ENCODE measurements at places on chromosomes 2 and 18.

GRCh38 chr18:51390702-51391101, 193.2 kb upstream of the MEX3C start:
- DNase-seq: peak; percentile 58

DNA sequence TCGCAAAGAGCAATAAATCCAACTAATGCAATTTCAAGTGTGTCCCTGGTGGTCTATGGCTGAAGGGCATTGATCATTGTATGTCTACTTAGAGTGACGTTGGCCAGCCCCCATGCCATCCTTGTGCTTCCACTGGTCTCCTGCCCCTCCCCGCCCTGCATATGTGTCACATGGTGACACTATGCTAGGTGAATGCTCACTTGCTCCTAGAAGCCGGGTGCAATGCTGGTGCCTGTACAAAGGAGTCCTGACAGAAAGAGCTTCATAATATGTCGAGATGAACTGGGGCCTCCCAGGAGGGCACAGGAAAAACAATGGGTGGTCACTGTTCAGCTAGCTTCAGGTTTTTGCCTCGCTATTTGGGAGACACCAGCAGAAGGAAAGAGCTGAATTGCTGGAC, 5.9 kb upstream of the TRABD2A start:
- no peak for DNase-seq

- DNase-seq: peak; percentile 70
These were observed 1267.1 kb downstream of the LRP1B start for GRCh38 chr2:140863713-140864112.

DNA sequence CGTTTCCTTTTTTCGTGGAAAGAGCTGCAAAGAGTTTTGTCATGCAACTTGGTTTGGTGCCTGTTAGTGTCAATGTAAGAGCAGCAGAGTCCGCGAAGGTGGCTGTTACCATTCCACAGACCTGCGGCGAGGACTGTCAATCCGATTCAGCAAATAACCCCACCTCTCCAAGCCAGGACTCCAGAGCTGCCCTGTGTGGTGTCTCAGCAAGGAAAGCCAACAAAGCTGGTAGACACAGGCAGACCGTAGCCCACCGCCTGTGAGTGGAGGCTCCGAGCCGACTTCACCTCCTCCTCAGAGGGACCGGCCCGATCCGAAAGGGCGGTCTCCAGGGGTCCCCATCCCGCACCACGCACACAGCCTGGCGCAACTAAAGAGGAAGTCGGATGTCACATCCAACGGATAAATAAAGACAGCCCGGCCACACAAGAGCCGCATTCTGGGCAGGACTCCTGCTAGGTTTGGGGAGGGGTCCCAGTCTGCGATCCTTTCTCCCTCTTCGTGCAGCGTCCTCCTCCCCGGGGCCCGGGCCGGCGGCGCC, 819 bp downstream of the ANKRD44 start:
- no peak for DNase-seq

DNA sequence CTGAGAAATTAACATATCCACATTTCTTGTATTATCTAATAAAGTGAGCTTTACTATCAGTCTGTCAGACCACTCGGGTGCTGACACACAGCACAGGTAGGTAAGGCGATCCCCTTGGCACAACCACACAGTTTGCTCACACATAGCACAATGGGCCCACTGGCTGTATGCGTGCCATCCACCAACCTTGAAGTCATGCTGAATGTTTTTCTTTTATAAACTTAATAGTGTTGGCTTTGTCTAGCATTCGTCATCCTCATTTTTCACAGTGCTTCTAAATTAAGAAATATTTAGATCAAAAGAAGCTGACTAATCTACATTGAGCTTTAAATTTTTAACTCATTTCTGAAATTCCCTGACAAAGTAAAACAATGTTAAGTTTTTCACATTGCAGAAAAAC, 50.0 kb upstream of the PAPOLG start:
- DNase-seq: peak; percentile 70

DNA sequence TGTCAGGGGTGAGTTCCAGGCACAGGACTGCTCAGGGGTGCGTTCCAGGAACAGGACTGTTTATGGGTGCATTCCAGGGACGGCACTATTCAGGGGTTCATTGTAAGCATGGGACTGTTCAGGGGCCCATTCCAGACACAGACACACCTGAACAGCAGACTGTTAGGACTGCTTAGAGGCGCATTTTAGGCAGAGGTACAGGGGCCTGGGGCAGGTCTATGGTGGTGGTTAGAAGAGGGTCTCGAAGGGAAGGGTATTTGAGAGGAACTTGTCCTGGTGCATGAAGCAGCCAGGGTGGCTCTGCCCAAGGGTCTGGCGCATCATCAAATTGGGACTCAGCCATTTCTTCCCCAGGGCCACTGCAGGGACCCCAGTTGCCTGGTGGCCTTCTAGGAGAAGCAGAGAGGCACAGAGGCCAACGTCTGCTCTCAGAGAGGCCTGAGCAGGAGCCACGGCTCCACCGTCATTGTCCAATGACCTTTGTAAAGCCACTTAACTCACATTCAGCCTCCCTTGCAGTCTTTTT, 14.8 kb upstream of the MLPH start:
- DNase-seq: no peak

- no peak for DNase-seq
These were observed 107.5 kb downstream of the TTC27 start for GRCh38 chr2:32735348-32735747.

DNA sequence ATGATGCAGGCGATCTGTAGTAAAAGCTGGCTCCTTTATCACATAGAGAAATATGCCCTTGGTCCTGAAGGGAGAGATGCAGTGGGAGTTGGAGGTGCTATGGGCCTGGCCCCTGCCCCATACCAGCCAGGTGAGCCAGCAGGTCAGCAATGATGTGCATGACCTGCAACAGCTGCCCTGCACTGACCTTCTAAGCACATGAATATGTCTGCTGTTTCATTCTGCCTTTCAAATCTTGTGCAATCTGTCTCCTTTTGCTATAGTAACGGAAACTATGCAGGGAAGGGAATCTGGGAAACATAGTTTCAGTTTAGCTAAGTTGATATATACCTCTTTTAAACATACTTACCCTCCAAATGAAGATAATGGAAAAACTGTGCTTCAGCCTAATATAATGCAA, 235.2 kb downstream of the TDRD15 start:
- no peak for DNase-seq

- DNase-seq: no peak
These were observed 46.9 kb downstream of the NFATC1 start for GRCh38 chr18:79442508-79443221.

GRCh38 chr18:28729321-28729720, 552.4 kb upstream of the CDH2 start:
- peak; percentile 59 for DNase-seq

DNA sequence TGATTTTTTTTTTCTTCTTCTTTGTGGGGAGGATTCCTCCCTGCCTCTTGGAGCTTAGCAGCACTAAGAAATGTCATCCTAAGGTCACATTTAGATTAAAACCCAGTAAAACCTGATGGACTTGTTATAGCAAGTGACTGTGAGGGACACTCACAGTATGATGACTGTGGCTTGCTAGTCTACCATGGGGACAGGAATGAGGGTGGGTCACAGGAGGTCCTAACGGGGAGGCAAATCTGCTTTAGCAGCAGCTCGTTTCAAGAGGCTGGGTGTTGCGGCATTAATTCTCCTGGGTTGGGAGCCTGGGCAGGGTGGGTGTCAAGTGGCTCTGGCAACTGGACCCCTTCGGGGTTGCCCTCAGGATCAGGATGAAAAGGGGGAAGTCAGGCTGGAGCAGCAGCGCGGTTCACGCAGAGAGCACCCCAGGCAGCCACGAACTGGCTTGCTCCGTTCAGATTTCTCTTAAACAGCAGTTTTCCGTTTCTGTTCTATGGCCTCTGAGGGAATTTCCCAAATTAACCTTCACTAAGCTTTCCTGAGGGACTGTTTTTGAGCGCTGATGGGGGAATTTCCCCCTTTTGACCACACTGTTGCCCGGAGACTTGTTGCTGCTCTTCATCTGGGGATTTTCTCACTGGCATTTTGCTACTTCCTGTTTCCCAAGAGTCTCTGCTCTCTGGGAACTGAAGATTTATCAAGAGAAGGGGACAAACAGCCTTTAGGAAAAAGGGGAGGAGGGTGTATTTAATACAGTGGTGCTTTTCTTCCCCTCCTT, 59.8 kb upstream of the PELI1 start:
- DNase-seq: peak; percentile 72

GRCh38 chr2:227862741-227863588, 8.5 kb upstream of the DAW1 start:
- peak; percentile 93 for DNase-seq

GRCh38 chr2:54666131-54666633, 57.3 kb upstream of the EML6 start:
- peak; percentile 31 for DNase-seq

- DNase-seq: no peak
These were observed 294.7 kb downstream of the TDRD15 start for GRCh38 chr2:21418456-21418855.

GRCh38 chr18:8868276-8868675, 162.9 kb downstream of the MTCL1 start:
- DNase-seq: no peak

GRCh38 chr18:11544060-11544633, 65.2 kb upstream of the SLC35G4 start:
- no peak for DNase-seq

DNA sequence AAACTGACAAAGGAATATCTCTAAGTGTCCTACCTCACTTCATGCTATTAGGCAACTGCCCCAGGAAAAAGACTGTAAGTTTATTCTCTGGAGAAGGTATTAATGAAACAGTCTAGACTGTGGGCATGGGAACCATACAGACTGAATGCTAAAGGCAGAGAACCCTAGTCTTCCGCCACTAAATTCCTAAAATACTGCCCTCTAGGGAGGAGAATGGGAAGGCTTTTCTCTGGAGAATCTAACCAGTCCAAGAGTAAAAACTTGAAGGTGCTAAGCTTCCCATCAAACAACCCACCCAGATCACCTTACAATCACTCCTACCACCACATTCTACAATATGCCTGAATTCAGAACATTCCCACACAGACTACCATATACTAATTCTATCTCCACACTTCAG, 3.4 kb downstream of the SRBD1 start:
- DNase-seq: peak; percentile 43

DNA sequence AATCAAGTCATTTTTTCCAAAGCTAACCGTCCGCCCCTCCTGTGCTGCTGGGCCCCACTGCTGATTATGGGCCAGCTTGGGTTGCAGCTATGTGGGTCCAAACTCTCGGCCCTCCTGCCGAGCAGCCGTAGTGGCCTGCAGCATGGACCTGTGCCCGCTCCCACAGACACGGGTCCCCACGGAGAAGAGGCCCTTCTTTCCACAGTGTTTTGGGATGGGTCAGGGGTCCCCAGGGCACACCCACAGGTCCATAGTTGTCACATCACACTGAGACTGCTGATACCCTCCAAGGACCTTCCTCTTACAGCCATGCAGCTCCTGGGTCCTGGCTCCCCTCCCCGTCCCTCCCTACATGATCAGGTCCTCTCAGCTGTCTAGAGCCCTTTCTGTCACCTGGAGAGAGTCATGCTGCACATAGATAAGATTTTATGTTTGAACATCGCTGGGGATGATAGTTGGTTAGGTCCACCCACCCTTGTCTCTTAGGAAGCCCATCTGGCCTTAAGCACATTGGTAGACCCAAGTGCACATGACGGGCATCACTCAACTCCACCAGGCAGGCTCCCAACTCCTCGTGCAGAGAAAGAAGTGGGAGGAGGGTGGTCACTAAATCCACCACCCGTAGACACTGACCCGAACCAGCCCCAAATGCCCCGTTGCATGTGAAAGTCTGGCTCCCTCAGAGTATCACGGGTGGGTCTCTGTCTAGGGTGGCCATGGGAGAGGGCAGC, 17.5 kb downstream of the GPR55 start:
- DNase-seq: no peak

DNA sequence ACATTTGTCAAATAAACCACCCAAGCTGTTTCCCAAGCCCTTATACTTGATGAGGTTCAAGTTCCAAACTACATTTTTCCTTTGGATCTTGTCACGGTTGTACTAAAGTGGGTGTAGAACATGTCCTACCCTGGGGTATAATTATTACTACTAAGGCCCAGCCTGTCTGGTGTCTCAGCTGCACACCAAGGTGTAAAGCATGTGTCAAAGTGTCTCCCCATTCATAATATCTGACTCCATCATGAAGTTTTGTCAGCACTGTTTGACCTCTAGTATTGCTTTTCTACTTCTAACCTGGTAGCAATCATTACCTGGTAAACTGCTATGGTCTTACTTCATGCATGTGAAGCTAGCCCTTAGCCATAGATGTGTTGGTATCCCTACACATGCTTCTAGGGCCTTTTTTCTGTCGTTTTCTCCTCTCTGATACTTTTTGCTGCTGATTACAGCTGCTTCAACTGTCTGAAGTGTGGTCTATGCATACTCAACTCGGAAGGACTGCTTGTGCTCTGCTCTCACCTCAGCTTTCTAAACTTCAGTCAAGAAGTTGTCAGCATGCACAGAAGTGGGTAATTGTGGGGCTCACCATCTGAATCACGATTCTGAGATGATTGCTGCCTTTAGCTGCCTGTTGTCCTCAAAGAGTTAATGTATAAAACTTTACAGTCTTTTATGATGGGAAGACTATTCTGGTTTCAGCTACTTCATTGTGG, 445.7 kb upstream of the TRIB2 start:
- no peak for DNase-seq

DNA sequence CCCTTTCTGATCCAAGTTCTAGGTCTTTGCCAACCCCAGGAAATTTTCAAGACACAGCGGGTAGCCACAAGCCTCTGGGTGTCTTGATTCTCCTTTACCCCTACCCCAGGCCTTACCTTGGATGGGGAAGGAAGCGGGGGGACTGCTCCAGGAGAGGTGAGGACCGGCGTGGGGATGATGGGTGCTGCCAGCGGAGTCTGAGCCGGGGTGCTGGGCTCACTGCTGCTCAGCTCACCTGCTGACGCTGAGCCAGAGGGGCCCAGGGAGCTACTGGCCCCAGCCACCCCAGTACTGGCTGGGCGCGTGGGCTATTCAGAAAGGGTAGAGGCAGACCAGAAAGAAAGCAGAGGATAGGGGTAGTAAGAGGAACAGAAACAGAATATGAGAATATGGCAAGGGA, 8.7 kb downstream of the DCTN1 start:
- DNase-seq: no peak

DNA sequence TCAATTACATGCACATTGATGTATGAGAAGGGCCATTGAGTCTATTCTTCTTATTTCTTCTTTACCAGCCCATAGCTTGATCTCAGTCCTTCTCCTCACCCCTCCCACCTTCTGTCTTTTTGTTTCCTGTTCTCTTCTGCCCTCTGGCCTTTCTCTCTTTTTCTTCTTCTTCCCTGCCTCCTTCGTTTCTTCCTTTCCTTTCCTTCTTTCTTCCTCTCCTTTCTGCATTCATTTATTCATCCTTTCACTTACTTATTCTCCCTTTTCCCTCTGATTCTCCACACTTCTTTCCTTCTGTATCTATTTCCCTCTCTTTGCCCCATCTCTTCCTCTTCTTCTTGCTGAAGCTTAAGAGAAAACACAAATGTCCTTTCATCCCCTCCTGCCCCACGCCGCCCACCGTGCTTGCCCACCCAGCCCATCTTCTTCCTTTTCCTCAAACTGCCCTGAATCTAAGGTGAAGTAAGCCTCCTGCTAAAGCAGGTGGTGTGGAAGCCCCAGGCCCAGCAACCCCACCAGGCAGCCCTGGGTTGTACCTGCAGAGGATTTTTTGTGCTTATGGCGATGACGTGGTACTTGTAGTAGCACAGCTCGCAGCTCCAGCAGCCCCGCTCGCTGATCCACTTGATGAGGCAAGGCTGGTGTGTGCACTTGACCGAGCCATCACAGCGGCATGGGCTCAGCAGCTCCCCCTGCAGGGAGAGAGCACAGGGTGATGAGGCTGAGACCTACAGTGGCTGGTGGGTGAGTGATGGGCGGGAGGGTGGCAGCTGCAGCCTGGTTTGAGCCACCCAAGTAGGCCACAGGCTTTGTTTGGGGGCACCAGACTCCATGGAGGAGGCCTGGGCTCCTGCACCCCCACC, 89.0 kb downstream of the MARCHF4 start:
- DNase-seq: peak; percentile 16
